Activated T-helper 1 cell treated with anti-CD3 and anti-CD28 coated beads, Interleukin-12 subunit alpha, Interleukin-12 subunit beta, Interleukin-2, Interleukin-4 antibody, amounts not matched to agents 30 ng/mL and 10 ng/mL and 1 ng/mL, durations not matched to agents 14 hours and 24 hours and 36 hours (primary cell): ENCODE measurements at places on chromosomes 3 and 15.

GRCh38 chr3:64053581-64053980 is 30.3 kb upstream of the PSMD6 start:
- peaks cover 4% of the 10 kb centered on the region for H3K27me3 ChIP-seq
- no peak overlapping the region for H3K4me3 ChIP-seq
- DNase-seq: no peak
- no peaks in the 10 kb centered on the region for H3K36me3 ChIP-seq
- H3K4me1 ChIP-seq: peaks cover 10% of the 10 kb centered on the region
- no peak overlapping the region for H3K27ac ChIP-seq

GRCh38 chr3:170171563-170171962 is 10.0 kb downstream of the PHC3 start:
- peak overlapping the region; percentile 50 for H3K4me3 ChIP-seq
- H3K4me1 ChIP-seq: peaks cover 49% of the 10 kb centered on the region
- peak overlapping the region; percentile 43 for H3K27ac ChIP-seq
- H3K27me3 ChIP-seq: no peaks in the 10 kb centered on the region
- DNase-seq: no peak

DNA sequence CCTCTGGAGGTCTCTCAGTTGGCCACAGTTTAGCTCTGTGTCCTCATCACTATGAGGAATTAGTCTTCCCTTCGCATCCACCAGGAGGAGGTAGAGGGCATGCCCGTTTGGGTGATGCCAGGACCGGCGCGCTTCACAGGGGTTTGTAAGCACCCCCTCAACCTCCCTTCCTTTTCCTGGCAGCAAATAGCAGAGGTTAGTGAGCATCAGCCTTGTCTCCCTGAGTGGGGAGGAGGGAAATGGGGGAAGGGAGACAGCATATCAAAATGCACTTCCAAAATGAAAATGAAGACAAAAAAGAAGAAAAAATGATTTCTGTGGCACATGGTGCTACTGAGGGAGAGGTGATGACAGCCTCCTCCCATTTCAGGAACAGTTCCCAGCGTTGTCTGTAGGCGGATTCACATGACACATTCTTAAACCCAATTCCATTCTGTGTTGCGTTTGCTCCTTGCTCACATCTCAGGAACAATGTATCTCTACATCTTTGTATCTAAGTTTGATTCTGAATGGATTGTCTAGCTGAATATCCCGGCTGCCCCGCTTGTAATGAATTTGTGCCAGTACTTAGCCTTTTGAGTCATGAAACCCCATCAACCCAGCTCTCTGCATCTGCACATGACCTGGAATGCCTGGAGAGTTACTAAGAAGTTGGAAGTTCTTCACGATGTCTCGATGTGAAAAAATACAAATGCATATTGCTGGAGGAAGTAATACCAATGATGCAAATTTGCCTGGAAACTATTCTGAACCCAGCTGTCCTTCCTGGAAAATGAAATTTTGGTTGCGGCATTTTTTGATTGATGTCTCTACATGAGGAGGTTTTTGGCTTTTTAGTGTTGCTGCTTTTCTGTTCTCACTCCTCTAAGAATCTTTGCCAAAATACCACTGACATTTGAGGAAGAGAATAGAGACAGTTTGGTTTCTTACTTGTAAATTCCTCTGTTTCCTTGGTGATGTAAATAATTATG is 45.2 kb downstream of the TYRO3 start:
- H3K27ac ChIP-seq: no peak overlapping the region
- H3K27me3 ChIP-seq: peaks cover 34% of the 10 kb centered on the region
- no peaks in the 10 kb centered on the region for H3K36me3 ChIP-seq
- DNase-seq: peak; percentile 27
- H3K4me3 ChIP-seq: peak overlapping the region; percentile 68
- peaks cover 11% of the 10 kb centered on the region for H3K4me1 ChIP-seq

DNA sequence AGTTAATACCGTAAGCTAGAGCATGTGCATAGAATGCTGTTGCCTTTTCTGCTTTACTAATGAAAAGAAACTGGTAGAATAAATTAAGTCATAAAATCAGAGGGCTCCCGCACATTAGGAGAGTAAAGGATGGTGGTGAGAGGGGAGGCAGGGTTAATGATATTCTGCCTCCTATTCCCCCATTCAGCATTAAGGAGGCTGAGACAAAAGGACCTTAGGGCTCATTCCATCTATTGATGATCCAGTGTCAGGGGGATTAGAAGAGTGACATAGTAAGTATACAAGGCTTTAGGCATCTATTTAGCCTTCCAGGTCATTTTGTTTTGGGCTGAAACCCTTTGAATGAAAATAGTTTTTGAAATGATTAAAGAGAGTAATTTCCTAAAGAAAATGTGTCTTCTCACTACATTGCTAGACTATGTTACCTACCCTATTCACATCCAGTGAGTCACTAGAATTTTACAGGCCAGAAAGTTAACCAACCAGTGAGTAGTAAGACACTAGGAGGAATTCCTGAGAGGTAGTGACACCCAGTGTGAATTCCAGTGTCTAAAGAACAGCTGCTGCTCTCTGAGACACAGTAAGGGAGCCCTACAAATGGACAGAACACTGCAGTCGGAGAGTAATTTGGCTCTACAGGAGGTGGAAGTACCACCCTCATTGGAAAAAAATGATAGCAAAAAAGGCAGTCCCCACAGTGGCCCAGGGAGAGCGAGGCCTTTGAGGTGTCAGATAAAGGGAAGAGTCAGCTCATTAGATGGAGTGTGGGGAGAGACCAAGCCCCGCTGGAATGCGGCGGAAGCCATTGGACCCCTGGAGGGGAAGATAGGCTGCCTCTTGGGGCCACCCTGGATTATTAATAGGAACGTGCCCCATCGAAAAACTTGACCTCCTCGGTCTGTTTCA is 67.6 kb downstream of the TUSC7 start:
- DNase-seq: no peak
- H3K4me1 ChIP-seq: no peaks in the 10 kb centered on the region
- H3K36me3 ChIP-seq: no peaks in the 10 kb centered on the region
- no peaks in the 10 kb centered on the region for H3K27me3 ChIP-seq
- H3K27ac ChIP-seq: no peak overlapping the region

DNA sequence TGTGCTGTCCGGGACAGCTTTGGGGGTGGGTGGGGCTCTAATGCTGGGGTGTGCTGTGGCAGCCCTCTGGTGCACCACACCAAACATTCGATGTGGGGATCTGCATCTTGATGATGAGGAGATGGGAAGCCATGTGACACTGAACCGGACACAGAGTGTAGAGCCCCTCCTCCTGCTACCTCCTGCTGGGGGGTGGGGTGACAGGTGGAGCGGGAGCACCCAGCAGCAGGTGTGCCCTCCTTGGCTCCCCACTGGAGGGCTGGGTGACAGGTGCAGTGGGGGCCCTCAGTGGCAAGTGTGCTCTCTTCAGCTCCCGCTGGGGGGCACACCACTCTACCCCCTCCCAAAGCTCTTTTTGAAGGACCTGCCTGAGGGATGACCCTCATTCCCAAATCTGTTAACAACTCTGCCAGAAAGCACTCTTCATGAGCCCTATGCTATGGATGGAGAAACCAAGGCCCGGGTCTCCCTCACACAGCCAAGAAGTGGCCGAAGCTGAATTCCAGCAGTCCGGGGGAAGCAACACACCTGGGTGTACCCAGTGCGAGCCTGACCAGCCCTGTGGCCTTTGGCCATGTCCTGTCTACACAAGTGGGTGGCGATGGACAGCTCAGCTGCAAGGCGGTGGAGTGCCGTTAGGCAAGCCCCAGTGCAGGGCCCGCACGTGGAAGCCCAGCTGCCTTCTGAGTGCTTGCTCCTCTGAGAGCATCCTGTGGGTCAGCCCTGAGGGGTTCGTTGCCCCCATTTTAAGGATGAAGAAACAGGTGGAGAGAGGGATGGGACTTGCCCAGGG is 609 bp upstream of the UROC1 start:
- H3K4me1 ChIP-seq: no peaks in the 10 kb centered on the region
- DNase-seq: no peak
- H3K4me3 ChIP-seq: no peak overlapping the region
- H3K27me3 ChIP-seq: peaks cover 11% of the 10 kb centered on the region
- no peaks in the 10 kb centered on the region for H3K36me3 ChIP-seq
- H3K27ac ChIP-seq: no peak overlapping the region

GRCh38 chr3:127374086-127375010 is 86.5 kb upstream of the PRR20G start:
- DNase-seq: no peak
- H3K4me1 ChIP-seq: no peaks in the 10 kb centered on the region
- H3K36me3 ChIP-seq: no peaks in the 10 kb centered on the region
- no peak overlapping the region for H3K4me3 ChIP-seq

GRCh38 chr3:23161896-23162570 is 41.1 kb upstream of the UBE2E2 start:
- no peak for DNase-seq
- no peaks in the 10 kb centered on the region for H3K4me1 ChIP-seq
- H3K4me3 ChIP-seq: no peak overlapping the region

GRCh38 chr15:91515188-91515754 is 338.2 kb upstream of the SLCO3A1 start:
- H3K4me1 ChIP-seq: no peaks in the 10 kb centered on the region
- H3K4me3 ChIP-seq: no peak overlapping the region
- H3K27me3 ChIP-seq: peaks cover 4% of the 10 kb centered on the region
- no peaks in the 10 kb centered on the region for H3K36me3 ChIP-seq
